ENCODE measurements at places on chromosomes 1 and 21.

GRCh38 chr1:112402682-112403643 lies 6.9 kb downstream of the CTTNBP2NL start:
- no peak for DNase-seq

- no peak for DNase-seq
These were observed 554.8 kb upstream of the B3GALT2 start for GRCh38 chr1:193741228-193741627.

DNA sequence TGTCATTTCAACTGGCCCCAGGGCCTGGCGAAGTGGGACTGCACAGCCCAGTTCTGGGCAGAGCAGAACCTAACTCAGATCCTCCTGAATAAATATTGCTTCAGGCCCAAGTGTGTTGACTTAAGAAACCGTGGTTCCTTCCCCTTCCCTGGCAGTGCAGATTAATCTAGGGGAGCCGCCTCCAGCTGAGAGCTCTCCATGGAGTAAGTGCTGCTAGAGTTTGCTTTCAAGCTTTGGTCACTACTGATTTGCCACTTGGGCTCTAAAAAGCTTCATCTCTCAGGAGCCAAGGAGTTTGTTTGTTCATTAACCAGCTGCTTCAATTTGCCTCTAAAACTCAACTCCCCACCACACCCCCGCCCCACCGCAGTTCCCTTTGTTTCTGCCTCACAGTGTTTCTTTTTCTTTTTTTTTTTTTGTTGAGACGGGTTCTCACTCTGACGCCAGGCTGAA lies 112.1 kb downstream of the DTL start:
- no peak for DNase-seq

- no peak for DNase-seq
These were observed 17.9 kb downstream of the CSTB start for GRCh38 chr21:43758111-43758641.

GRCh38 chr1:224052772-224053171 lies 61.1 kb upstream of the FBXO28 start:
- no peak for DNase-seq

GRCh38 chr1:184052194-184052559 lies 647 bp downstream of the TSEN15 start:
- DNase-seq = no peak

DNA sequence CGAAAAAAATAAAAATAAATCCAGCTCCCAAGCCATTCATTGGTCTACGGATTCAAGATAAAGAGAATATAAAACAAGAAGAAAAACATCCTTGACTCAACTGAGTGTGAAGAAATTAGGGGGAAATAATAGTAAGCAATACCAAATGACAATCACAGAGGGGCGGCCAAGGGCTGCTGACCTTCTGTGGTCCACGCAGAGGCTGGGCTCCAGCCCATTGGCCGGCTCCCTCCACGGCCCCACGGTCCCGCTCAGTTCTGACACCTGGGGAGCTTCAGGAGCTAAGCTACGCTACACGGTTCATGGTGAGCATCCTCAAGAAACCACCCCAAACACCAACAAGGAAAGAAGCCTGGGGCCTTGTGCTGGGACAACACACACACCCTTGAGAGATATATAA lies 400 bp upstream of the KRTAP10-12 start:
- no peak for DNase-seq

GRCh38 chr1:234188454-234188792 lies 184.8 kb upstream of the COA6 start:
- no peak for DNase-seq

- no peak for DNase-seq
These were observed 4.3 kb downstream of the CAMK1G start for GRCh38 chr1:209587789-209588188.

- DNase-seq = no peak
These were observed 47.6 kb upstream of the SAMD13 start for GRCh38 chr1:84253891-84254290.

Measured in activated CD8-positive, alpha-beta memory T cell treated with anti-CD3 and anti-CD28 coated beads for 24 hours (primary cell).